ENCODE measurements at places on chromosomes 5 and 9.

GRCh38 chr5:1348986-1349245, 4.0 kb upstream of the CLPTM1L start:
- DNase-seq: no peak

DNA sequence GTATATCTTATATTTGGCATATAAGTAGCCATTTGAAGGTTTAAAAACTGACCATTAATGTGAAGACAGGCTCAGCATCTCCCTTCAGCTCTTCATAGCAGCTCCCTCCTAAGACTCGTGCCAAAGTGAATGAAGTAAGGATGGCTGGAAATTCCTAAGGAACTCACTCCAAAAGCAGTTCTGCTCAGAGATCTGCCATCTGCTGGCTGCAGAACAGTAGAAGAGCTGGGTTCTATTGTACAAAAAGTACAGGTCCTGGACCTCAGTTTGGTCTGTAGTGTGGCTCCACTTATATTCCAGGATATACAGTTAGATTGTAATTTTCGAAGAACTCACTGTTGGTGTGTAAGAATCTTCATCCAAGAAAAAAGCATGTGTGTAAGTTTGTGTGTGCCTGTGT, 104.9 kb upstream of the RUSC2 start:
- no peak for DNase-seq

DNA sequence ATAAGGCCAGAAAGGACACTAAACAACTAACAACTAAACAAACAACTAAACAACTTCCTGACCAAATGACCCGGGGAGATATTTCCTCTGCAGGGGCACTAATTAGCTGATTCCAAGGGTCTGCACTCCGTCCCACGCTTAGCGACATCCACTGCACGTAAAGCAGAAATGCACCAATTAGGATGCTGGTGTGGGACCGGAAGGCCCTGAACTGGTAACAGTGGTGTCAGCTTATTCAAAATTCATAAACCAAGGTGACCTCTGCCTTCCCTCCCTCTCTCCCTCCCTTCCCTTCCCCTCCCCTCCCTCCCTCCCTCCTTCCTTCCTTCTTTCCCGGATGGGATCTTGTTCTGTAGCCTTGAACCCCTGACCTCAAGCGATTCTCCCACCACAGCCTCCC, 9.6 kb downstream of the RASGEF1C start:
- DNase-seq: no peak

DNA sequence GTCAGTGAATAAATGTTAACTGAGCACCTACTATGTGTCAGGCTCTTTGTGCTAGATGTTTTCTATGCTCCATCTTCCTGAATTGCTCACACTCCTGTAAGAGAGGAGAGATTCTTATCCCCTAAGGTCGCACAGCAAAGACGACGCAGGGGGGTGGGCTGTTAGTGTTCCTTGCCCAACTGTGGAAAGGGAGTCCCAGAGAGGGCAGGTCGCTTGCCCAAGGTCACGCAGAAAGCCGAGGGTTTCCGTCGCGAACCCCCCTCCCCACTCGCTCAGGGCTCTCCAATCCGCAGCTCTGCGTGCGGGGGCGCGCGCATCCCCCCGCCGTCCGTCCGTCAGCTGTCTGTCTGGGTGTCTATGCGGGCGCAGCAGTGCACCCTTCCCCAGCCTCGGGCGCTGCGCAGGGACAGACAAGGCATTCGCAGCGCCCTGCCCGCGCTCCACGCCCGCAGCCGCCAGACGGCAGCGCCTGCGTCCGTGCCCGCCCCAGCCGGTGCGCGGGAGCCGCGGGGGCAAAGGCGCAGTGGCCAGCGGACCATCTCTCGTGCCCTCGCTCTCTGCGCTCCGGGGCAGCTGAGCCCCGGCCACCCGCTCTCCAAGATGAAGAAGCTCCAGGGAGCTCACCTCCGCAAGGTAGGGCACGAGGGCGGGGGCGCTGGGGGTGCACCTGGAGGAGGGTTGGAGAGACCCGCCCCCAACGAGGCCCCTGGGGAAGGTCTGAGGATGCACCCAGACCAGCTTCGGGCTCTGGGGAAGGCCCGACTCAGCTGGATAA, at the start of gene SLC6A7:
TSS of gene SLC6A7 (plus strand) at position 335 of the 775 bp plus-strand sequence. CDS start at position 601, 266 bp downstream.
- DNase-seq: no peak

GRCh38 chr5:128413356-128413755, 124.7 kb downstream of the FBN2 start:
- DNase-seq: no peak

- DNase-seq: no peak
Observed at GRCh38 chr9:3235497-3235896, 290.3 kb downstream of the RFX3 start.

- DNase-seq: no peak
Observed at GRCh38 chr5:74833537-74834266, 32.5 kb downstream of the FAM169A start.

GRCh38 chr5:17411436-17412402, 86.3 kb upstream of the TAF11L2 start:
- no peak for DNase-seq

- no peak for DNase-seq
Observed at GRCh38 chr5:134844252-134844651, 1.5 kb upstream of the C5orf24 start.

Data from CD4-positive, alpha-beta T cell treated with Interleukin-1 beta for 1 hour (primary cell).